RWPE1 (cell line): ENCODE measurements at places on chromosomes 2 and 18.
A peak's percentile ranks its signal among the peaks of the same experiment; 100 is the strongest.

GRCh38 chr2:10202131-10202665 is 79.7 kb downstream of the RRM2 start:
- peak; percentile 14 for DNase-seq

- no peak for DNase-seq
Measured at GRCh38 chr2:211070547-211070946, 514.1 kb downstream of the CPS1 start.

GRCh38 chr18:76580288-76580962 is 85.4 kb upstream of the ZNF516 start:
- DNase-seq: no peak

GRCh38 chr2:197264332-197264731 is 46.2 kb downstream of the ANKRD44 start:
- DNase-seq: no peak

- DNase-seq: no peak
Measured at GRCh38 chr2:164810843-164811242, 30.8 kb downstream of the COBLL1 start.

GRCh38 chr18:28637897-28638296 is 461.0 kb upstream of the CDH2 start:
- no peak for DNase-seq

DNA sequence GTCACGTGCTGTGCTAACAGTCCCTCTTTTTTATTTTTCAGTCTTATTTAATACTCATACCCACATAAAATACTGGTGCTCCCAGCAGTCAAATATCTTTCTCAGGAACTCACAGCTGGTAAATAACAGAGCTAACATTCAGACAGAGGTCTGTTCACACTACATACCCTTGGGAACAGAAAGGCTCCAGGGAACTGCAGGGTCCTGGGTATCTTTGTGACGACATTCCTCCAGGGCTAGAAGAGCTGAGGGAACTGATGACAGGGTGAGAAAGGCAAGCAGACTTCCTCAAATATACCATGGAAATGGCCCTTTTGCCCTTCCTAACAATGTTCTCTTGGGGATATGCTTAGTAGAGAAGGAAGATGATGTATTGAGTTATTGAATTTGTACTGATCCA is 19.3 kb downstream of the PDE6D start:
- no peak for DNase-seq

DNA sequence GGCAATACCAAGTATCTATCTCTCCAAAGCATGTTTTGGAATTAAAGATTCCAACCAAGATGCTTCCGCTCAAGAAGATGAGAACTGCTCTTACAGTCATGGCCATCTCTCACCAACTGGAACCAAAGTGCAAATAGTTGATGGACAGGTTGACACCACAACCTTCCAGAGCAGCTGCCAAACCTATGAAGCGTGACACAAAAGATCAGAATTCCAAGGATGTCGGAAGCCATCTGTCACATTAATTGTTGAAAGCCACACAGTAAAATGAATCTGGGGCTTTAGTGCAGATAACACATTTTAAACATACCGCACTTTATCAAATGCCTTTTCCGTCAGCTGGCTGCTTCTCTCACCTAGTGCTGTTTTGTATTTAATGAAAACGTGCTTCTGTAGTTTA is 195.7 kb downstream of the CDH20 start:
- DNase-seq: no peak

GRCh38 chr2:17057109-17058017 is 391.7 kb upstream of the CYRIA start:
- DNase-seq: no peak

DNA sequence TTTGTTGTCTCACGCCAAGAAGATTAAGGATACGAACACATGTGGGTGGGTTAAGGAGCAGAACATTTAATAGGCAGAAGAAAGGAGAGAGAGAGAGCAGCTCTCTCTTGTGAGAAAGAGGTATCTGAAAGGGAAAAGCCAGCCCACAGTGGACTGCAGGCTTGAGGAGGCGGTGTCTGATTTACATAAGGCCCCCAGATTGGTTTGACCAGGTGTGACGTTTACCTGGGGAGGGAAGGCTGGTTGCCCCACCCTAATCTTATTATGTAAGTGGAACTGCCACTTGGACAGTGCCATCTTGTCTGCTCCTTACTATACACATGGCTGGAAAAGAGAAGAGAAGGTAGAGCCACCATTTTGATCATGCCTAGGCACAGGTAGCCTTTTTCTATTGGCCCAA is 189.2 kb downstream of the NCK2 start:
- no peak for DNase-seq

DNA sequence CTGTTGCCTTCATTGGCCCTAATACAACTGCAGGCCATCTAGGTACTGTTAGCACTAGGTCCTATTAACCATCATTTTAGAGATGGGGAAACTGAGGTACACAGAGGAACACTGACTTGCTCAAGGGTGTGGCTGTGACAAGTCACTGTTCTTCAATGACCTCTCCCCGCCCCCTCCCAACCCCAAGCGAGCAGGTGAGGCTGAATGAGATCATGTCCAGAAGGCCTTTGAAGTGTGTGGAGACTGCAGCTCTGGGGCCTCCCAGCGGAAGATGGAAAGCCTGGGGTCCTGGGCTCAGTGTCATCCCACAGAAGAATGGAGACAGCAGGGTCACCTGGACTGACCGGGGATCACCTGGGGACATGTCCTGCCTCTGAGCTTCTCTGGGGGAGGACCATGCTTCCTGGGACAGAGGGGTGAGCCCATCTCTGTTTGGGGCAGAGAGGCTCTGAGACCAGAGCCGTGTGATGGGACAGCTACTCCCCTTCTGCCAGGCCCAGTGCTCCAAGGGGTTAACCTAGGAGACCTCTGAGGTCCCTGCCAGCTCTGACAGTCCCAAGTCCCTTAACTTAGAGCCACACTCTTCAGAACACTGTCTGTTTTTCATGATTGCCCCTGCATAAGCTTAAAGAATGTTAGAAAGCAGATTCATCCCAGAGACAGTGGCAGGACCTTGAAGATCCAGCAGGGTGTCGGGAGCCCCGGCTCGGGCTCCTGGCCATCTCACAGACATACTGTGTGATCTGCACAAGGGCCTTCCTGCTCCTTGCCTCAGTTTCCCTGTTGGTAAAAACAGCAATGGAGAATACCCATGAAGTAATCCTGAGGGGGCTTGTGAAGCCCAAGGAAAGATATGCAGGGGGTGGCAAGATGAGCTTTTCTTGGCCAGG is 16.7 kb upstream of the FOSL2 start:
- no peak for DNase-seq

GRCh38 chr2:59462422-59463197 is 1090.8 kb downstream of the BCL11A start:
- DNase-seq: no peak

DNA sequence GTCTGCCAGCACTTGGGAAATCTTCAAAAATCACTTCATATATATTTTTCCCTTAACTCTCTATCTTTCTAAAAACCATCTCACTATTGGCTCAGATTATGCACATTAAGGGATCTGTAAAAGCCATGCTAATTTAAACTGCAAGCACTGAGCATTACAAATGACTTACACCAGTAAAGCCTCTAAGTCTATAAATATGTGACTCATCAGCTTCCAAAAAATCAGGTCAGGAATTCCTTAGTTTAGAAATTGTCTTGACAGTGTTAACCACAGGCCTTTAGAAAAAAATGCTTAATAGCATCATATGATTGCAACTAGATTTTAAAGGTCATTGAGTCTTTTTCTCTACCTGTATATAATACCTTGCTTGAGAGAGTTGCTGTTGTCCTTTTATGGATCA is 1113.6 kb upstream of the PIK3C3 start:
- DNase-seq: peak; percentile 15

DNA sequence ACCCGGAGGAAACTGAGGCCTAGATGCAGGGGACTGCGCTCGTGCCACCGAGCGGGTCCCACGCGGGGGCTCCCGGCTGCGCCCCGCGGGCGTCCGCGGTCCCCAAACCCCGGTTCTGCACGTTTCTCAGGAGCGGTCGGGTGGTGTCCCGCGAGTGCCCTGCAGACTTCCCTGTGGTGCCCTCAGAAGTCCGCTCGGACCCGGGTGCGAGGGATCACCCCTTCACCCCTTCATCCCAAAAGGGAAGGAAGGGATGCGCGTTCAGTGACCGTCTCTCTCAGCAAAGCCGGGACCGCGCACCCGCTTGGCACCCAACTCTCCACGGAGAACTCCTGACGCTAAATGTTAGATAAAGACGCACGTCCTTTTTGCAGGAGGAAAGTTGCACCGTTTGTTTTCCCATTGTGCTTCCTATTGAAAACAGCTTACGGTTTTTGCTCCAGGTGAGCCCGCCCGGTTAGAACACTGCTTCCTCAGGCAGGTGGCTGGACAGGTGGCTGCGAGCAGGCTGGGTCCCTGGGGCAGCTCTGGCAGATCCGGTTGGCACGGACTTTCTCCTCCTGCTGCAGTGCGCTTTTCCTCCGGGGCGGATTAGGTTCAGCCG is 779 bp downstream of the DGKD start:
- peak; percentile 45 for DNase-seq

DNA sequence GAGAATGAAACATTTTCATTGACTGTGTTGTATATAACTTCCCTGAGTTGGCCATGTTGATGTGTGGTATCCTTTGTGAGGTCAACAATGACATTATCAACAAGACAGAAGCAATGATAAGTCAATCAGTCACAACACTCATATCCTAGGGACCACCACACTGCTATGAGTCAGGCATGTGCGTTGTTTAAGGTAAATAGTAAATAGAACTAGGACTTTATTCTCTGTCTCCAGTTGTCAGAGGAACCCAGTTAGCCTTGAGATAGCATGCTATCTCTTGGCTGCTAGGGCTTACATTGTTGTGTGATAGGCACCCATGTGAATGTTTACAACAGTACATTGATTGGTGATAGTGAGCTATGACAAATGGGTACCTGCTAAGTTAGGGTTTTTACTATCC is 37.3 kb downstream of the GPD2 start:
- no peak for DNase-seq

- DNase-seq: no peak
Measured at GRCh38 chr2:240762249-240762648, 57.8 kb downstream of the KIF1A start.

DNA sequence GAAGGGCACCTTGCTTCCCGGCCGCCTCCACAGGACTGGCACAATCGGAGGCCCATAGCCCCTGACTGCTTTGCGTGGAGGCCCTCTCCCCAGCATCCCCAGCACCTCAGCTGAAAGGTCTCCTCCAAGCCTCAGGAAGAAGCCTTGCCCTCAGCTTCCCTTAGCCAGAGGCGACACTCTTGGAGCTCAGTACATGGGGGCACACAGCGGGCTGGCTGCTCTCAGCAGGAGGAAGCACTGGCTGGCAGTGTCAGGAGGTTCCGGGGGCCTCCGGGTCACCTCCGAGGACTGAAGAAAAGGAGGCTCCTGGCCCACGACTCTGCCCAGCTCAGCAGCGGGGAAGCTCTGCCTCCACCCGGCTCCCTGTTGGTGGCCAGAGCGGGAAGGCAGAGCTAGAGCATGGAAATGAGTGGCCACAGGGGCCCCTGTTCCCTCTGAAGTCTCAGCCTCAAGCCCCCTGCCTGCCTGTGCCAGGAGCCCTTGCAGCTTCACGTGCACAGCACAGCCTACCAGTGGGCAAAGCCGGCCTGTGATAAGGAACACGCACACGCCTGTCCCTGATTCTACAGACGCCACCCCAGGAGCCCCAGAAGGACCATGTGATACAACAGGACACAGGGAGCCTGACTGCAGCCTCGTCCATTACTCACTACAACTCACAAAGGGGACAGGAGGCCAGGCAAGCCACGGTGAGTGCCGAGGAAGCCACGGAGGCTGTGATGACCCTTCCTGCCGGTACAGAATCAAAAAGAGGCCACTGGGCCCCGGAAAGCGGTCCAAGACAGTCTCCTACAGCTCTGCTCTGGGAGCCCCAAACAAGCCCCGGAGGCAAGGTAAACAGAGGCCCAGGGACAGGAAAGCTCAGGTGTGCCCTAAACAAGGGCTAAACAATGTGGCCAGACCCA is 15.5 kb downstream of the HDAC4 start:
- DNase-seq: no peak

DNA sequence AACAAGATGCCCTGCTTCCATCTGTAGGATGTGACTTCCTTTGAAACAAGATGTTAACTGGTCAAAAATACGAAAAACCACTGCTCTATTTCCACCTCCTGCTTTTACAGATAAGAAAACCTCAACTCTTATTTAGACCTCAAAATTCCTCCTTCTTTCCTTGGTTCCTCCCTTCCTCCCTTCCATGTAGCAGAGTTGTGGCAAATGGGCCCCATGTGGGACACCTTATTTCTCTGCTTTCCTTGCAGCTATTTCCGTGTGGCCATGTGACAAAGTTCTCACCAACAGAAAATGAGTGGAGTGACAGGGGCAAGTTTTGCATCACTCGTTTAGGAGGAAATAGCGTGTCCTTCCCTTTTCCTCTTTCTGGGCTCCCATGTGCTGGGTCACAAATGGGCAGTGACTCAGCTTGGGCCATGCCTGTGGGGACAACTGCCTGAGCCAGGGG is 69.4 kb upstream of the SMAD2 start:
- no peak for DNase-seq

GRCh38 chr2:62698653-62699052 is 6.9 kb upstream of the EHBP1 start:
- DNase-seq: no peak
